ENCODE measurements at places on chromosomes 6 and 20. TPM values are rescaled to one million over a fixed set of nuclear protein-coding genes. Genes with fewer than 3 reads are reported as not detected.

SCRT2 gene
- not detected for total RNA-seq

OXT gene
- not detected for total RNA-seq

CTAGE9 gene
- not detected for total RNA-seq

SYTL3 gene
- total RNA-seq: 9.9 TPM

GRCh38 chr6:3206339-3207015 lies 21.0 kb downstream of the TUBB2B start:
- no peak for DNase-seq

- peak; percentile 19 for DNase-seq
These were observed 18.2 kb downstream of the FOXF2 start for GRCh38 chr6:1407499-1407990.

DNA sequence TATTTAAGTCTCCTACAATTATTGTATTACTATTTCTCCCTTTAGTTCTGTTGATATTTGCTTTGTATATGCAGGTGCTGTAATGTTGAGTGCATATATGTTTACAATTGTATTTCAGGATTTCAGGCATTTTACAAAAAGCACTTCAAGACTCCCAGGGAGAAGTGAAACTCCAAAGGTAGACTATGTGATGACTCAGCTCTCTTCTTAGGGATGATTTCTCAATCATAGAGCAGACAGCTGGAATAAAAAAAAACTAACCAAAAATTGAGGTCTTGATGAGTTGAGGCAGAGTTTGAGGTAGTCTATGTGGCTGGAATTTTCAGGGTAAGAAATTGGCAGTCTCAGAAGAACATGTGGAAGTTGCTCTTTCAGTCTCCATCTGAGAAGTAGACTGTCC lies 786.1 kb downstream of the TFAP2A start:
- no peak for DNase-seq

GRCh38 chr20:5270603-5271002 lies 46.2 kb downstream of the PROKR2 start:
- DNase-seq: no peak

All from tongue (tissue), 3 donors.